ENCODE measurements at places on chromosomes 7 and 10.

DNA sequence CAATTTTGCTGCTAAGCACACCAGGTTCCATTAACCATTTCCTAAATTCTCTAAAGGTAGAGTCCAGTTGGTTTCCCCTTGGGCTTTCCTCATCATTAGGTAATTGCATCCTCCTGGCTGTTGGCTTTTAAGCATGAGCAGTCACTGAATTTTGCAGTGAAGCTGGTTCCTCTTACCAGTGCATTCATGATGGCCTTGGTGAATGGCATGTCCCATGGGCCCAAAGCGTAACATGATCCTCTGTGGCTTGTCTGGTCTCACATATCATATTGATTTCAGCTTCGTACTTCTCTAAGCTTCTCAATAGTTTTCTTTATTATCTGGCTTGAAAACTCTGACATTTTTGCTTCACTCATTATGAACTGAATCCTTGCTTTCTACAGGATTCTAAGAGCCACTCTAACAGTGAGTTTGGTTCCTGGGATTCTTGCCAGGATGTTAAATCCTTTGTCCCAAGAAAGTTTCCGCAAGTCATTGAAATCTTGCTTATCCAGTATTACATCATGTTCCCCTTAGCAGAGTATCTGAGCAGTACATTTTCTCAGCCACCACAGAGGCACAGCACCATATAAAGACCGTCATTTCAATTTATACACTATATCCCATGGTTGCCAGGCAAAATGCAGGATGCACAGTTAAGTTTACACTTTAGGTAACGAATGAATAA is 134.2 kb downstream of the PTN start:
- no peak for ATAC-seq

GRCh38 chr10:73920089-73920488 is 9.2 kb downstream of the PLAU start:
- ATAC-seq, result no peak

GRCh38 chr7:74271742-74272141 is 17.5 kb upstream of the CLIP2 start:
- ATAC-seq, result no peak

DNA sequence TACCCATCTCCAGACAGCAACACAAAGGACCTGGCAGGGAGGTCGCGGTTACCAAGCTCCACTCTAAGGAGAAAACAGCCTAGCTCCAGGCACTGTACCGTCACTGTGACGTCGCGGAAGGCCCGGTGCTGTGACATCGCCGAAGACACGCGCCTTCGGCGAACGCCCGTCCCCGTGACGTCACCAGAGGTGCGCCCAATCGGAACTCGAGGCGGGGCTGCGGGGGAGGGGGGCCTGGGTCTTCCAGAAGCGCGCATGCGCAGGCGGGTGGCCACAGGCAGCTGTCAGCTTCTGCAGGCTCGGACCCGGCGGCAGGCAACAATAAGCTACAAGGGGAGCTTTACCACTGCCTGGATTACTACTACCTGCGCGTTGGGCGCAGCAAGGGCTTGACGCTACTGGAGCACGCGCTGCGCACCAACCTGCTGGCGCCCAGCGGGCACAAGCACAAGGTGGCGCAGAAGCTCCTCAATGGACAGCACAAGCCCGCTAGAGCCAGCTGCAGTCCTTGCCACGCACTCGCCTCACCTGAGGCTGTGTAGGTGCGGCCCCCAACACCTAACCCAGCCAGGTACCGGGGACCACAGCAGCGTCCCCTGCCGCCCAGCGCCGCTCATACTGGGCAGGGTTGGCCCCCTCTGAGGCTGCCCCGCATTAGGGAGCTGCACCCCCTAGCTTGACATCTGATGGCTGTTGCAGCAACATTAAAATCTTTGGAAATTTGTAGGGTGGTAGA is 208.4 kb downstream of the TPST1 start:
- peak; percentile 76 for ATAC-seq

DNA sequence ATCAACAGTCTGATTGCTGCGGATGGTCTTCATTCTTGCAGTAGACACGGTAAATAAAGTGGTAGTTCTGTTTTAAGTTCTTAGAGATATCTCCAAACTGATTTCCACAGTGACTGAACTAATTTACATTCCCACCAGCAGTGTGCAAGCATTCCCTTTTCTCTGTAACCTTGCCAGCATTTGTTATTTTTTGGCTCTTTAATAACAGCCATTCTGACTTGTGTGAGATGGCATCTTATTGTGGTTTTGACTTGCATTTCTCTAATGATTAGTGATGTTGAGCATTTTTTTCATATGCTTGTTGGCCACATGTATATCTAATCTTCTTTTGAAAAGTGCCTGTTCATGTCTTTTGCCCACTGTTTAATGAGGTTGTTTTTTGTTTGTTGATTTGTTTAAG is 30.2 kb upstream of the CXCL12 start:
- no peak for ATAC-seq

DNA sequence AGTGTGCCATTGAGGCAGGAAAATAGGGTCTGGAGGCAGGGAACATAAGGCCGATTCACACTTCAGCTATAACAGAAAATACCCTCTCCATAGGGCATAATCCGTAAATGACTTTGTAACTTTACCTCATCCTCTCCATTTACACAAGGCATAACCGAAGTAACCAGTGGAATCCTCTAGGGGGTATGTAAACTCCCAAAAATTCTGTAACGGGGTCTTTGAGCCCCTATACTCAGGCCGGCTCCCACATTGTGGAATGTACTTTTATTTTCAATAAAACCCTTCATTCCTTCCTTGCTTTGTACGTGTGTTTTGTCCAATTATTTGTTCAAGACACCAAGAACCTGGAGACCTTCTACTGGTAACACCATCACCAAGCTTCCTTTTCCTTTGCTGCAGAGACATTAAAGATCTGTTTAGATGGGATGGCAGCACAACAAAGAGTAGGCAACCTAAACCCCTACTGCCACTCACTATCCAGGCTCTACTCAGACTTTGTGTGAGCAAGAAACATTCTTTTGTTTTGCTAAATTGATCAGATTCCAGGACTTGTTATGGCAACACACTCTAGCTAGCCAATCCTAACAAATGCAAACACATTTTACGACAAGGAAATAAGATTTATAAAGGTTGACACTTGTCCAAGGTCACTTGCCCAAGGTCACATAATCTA is 99.3 kb downstream of the DGKI start:
- ATAC-seq, result no peak

DNA sequence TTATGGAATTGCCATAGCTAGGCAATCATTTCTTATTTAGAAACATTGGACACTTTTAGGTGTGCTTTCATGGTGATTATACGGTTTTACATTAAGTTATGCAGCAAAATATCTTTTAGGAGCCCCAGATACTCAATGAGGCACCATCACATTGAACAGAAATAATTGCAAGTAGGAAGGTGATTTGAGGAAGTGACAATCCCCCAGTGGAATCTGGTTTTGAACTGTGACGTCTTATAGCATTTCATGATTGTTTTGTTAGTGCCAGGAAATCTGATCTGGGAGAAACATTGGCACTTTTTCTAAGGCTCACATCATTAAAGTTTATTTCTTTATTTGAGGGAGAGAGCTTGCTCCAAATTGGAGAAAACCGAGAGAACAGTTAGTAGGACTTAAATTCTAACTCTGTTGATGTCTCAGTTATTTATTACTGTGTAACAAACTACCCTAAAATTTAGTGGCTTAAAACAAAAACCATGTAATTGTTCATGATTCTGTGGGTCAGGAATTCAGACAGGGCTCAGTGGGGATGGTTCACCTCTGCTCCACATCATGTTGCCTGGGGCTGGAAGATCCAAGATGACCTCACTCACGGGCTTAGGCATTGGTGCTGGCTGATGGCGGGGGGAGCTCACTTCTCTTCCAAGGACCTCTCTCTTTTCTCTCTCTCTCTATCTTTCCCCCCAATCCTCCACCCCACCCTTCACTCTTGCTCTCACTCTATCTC is 78.2 kb upstream of the STEAP1B start:
- ATAC-seq, result no peak

- ATAC-seq, result no peak
Observed at GRCh38 chr10:74746813-74747212, 79.6 kb upstream of the KAT6B start.

DNA sequence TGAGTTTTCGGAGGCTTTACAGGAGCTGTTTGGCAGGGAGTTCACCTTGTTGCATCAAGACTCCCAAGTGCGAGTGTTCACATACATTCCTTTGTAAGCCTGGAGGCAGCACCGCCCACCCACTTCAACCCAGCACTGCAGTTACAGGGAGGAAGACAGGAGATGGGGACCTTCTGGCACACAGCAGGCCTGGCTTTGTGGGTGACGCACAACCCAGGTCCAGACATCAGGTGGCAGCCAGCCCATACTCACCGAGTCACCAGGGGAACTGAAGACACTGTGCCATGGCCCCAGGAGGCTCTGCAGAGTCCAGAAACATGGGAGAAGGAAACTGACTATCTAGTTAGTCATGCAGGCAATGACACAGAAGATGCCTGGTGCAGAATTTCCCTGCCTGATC is 305.9 kb upstream of the RNF32 start:
- no peak for ATAC-seq

DNA sequence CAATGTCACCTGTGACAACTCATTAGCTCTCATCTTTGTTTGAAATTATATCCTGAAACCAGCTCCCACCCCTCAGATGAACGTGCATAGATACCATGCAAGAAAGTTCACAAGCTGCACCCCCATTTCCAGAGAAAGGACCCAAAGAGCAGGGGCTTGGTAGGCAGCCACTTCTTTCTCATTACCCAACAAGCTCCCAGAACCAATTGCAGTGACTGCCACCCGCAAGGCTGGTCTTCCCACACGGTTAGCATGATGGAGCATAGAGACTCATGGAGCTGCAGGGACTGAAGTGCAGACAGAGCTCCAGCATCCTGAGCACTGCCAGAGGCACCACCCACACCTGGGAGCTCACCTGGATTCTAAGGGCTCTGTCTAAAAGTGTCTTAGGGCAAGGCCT is 28.5 kb downstream of the FRMPD2 start:
- ATAC-seq, result no peak

DNA sequence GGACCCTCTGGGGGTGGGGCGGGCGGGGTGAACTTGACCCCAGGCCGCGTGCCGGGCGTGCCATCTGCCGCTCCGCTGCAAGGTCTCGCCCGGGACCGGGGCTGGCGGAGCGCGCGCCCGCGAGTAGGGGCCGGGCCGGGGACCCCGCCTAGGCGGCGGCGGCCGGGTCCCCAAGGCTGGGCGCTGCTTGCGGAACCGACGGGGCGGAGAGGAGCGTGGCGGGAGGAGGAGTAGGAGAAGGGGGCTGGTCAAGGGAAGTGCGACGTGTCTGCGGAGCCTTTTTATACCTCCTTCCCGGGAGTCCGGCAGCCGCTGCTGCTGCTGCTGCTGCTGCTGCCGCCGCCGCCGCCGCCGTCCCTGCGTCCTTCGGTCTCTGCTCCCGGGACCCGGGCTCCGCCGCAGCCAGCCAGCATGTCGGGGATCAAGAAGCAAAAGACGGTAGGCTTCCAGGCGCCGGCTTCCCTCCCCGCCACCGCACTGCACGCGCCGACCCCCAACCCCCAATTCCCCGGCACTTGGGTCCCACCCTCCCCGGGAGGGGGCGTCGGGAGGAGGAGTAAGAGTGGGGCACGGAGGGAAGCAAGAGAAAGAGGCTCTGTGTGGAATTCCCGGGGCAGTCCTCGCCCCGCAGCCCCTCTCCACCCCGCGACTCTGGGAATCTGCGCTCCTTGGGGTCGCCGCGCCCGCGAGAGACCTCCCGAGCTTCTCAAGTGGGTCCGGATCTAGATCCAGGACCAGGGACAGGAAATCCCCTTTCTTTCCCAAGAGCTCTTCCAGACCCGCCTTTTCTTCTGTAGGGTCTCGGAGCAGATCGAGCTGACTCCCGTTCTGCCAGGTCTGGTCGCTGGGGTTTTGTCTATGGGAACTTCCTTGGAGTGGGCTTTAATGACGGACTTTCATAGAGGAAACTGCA is at the start of gene PAPSS2:
TSS of gene PAPSS2 (plus strand) at position 308 of the 913 bp plus-strand sequence. CDS start at position 412, 104 bp downstream.
- peak; percentile 34 for ATAC-seq

- no peak for ATAC-seq
Observed at GRCh38 chr10:11406746-11407145, 204.7 kb downstream of the USP6NL start.

GRCh38 chr7:80999771-81000170 is 80.9 kb upstream of the SEMA3C start:
- no peak for ATAC-seq

GRCh38 chr10:76342996-76343395 is 911.6 kb downstream of the LRMDA start:
- ATAC-seq, result no peak

GRCh38 chr10:42985436-42986316 is 91.2 kb upstream of the RET start:
- ATAC-seq, result no peak

DNA sequence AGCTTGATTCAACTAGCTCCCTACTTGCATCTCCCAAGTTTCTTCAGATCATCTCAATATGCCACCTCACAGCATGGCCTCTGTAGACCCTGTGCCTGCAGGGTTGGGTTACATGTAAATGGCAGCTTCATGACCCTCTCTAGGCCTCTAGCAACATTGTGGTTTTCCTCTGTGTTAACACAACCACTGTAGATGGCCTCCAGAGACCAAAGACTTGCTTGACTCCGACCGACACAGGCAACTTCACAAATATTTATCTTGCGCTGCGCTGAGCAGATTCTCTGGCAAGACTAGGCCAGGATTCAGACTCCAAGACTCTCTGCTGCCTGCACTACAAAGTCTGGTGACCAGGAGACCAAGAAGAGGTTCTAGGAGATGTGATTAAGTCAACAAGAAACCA is 75.9 kb downstream of the CNOT4 start:
- ATAC-seq, result no peak

- no peak for ATAC-seq
Observed at GRCh38 chr7:97732565-97733275, 834 bp downstream of the TAC1 start.

- ATAC-seq, result no peak
Observed at GRCh38 chr10:23927576-23928325, 281.2 kb upstream of the KIAA1217 start.

- ATAC-seq, result no peak
Observed at GRCh38 chr10:20274571-20274970, 458.3 kb downstream of the PLXDC2 start.

DNA sequence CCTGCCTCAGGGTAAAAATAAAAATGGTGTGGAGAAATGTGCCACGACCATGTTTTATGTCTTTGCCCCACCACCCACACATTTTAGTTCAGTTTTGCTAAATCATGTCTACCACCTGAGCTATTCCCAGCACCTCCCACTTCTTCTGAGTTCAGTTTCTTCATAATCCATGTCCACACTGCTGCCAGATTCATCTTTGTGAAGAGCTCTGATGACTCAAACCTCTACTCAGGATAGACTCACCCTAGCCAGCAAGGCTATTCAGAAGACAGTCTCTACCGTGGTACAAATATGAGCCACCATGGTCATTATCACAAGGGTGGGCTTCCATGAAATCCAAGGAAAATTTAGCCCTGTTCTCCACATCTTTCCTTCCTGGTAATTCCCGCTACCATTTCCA is 231.1 kb upstream of the PRKCQ start:
- ATAC-seq, result no peak

GRCh38 chr10:27801171-27801785 is 55.7 kb upstream of the MKX start:
- no peak for ATAC-seq
